ENCODE measurements at places on chromosomes 6 and 20. TPM values are rescaled to one million over a fixed set of nuclear protein-coding genes. Genes with fewer than 3 reads are reported as not detected.

DNA sequence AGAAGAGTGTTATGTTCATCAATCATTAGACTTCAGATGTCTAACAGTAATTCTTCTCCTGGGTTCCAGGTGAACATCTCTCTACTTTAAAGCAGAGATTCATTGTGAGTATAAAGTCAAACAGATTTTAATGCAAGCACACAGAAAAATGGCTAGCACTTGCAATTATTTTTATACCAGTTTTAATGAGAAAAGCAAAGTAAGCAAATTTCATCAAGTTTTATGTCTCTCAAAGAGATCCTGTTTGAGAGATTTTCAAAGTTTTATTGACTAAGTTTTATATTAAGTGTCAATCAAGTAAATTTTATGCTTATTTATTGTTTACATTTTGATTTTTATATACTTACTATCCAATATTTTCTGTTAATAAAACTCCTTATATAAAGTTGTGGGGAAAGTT, 1628.5 kb downstream of the HACE1 start:
- DNase-seq: no peak

DNA sequence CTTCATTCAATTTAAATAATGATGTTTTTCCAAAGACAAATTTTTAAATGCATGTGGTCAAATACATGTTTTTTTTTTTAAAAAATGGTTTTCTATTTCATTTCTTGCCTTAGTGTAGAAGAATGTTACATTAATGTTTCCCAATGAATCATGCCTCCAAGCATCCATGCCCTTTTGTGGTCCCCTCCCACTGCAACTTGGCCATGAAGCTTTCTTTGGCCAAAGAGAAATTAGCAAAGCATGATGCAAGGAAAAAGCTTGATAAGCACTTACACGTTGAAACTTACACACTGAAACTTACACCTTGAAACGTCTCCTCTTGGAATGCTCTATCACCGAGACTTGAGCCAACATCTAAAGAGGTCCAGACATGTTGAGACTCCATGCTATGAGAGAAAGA, 93.0 kb upstream of the ELOVL5 start:
- no peak for DNase-seq

The EMILIN3 gene
- polyA plus RNA-seq: 7.2 TPM

DNA sequence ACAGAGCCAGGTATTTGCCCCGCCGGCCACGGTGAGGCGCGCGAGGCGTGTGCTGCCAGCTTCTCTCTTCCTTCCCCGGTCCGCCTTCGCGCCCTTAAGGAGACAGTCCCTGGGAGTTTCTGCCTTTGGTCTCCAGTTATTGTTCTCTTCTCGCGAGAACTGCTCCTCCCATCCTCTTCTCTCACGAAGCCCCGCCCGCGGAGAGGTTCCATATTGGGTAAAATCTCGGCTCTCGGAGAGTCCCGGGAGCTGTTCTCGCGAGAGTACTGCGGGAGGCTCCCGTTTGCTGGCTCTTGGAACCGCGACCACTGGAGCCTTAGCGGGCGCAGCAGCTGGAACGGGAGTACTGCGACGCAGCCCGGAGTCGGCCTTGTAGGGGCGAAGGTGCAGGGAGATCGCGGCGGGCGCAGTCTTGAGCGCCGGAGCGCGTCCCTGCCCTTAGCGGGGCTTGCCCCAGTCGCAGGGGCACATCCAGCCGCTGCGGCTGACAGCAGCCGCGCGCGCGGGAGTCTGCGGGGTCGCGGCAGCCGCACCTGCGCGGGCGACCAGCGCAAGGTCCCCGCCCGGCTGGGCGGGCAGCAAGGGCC, at the start of gene MAPK14:
Gene MAPK14, plus strand, starts transcription at position 308 of the 587 bp plus-strand sequence. CDS start 350 bp downstream, outside the sequence.
- DNase-seq: peak; percentile 99

The COX7A2 gene
- 276 TPM for polyA plus RNA-seq

The CCDC170 gene
- polyA plus RNA-seq: 3.1 TPM

The C20orf144 gene
- 0.19 TPM for polyA plus RNA-seq

DNA sequence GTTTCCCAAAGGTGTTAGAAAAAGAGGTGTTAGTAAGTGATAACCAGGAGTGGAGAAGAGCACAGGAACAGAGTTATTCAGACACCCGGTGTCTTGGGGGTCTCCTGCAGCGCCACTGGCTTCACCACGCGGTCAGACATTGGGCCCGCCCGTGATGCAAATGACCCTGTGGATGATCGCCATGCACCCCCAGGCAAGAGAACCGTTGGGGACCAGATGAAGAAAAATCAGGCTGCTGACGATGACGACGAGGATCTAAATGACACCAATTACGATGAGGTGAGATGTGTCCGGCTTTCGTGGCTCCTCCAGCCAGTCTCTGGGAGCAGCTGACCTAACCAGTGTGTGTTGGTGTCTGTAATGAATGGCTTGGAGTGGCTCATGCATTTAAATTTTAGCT, 2.0 kb downstream of the PRPF6 start:
- DNase-seq: no peak

GRCh38 chr6:143410859-143411270, 39.6 kb downstream of the ADAT2 start:
- no peak for DNase-seq

GRCh38 chr6:85913001-85913400, 270.3 kb upstream of the SYNCRIP start:
- DNase-seq: no peak

- DNase-seq: peak; percentile 49
These were observed 5.5 kb downstream of the MDGA1 start for GRCh38 chr6:37691904-37692806.

The PDCD2 gene
- 87.1 TPM for polyA plus RNA-seq

DNA sequence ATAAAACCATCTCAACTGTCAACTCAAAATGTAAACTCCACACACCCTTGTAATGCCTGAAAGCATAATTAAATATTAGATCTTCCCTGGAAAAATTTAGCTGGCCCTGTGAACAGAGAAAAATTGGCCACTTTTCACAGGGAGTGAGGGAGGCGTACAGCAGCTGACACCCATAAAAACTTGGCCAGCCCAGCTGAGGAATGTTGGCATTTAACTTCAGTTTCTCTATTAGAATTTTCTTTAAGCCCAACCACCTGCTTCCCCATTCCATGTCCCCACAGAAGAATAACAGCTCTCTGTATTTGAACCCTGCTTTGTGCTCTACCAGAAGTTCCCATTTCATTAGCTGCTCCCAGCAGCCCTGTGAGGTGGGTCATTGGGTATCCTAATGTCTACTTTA, 41.0 kb downstream of the PKHD1 start:
- no peak for DNase-seq

DNA sequence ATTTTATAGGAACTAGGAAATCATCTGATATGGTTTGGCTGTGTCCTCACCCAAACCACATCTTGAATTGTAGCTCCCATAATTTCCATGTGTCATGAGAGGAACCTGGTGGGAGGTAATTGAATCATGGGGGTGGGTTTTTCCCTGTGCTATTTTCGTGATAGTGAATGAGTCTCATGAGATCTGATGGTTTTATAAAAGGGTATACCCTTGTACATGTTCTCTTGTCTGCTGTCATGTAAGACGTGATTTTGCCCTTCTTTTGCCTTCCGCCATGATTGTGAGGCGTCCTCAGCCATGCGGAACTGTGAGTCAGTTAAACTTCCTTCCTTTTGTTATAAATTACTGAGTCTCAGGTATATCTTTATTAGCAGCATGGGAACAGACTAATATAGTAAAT, 27.9 kb downstream of the EPM2A start:
- no peak for DNase-seq

GRCh38 chr6:162690158-162690557, 37.4 kb downstream of the PRKN start:
- no peak for DNase-seq

DNA sequence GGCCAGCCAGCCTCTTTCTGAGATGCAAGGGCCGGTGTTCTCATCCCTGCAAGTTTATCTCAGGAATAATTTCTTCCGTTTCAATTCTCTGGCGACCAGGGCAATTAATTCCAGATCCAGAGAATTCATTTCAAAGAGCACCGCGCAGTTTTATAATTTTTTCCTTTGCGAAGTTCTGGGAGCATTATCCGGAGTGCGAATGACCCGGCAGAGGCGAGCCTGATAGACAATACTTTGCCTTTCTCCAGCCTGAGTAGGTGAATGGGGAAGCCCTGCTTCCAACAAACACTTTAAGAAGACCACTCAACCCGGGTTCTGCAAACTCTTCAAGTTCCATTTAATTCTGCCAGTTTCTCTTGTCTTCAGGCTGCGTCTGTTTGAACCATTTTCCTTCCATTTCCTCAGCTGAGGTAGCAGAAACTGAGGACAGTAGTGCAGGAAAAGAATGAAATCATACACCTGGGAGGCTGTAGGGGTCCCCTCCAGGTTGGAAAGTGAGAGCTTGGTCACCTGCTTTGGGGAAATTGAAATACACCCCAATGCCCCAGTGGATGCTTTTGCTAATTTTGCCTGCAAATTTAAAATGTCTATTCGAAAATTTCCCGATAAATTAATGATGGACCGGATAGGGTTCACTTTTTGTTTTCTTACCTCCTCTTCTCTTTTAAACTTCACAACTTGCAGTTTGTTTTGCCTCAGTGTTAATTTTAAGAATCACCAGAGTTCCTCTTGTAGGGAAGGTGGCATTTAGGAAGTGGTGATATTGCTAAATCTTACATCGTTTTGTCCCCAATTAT, 1.1 kb downstream of the VGLL2 start:
- DNase-seq: no peak

DNA sequence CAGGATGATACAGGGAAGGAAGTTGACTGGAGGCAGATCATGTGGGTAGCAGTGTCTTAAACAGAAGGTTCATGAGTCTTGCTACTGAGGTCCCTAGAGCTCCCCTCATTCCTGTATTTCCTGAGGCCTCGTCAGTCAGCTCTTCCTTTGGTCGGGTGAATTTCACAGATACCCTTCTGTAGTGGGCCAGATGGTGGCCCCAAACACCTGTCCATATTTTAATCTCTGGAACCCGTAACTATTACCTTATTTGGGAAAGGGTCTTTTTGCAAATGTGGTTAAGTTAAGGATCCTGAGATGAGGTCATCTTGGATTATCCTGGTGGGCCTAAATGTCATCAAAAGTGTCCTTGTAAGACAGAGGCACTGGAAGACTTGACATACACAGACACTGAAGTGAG, 9.6 kb downstream of the KCNS1 start:
- DNase-seq: no peak

The TP53TG5 gene
- 0.79 TPM for polyA plus RNA-seq

DNA sequence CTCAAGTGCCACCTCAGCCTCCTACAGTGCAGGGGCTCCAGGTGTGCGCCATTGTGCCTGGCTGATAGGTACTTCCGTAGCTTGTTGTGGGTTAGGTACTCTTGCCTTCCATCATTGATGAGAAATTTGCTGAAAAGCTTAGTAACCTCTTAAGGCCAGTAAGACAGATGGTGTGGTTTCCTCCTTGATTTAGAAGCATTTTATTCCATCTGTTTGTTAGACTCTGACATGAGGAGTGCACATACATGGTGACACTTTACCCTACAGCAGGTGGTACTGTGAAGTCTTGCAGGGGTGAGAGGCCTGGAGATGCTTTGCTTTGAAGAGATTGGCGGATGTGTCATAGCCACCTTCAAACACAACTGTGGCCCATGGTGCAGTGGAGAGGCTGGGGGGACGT, 14.8 kb upstream of the MTG2 start:
- no peak for DNase-seq

The HUS1B gene
- polyA plus RNA-seq: not detected

DNA sequence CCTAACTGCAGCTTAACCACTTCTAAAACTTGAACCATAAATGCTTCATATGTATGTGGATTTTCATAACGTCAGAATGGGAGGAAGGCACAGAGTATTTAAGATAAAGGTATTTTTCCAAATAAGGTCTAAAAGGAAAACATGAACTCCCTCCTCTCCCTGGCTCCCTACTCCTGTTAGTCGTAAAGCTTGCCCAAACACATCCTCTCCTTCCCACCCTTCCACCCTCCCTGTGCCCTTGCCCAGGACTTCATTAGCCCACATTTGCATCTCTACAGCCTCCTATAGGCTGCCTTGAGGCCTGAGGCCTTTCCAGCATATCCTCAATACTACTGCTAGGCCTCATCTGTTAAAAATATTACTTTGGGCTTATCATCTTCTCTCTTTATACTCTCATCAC, 17.1 kb upstream of the SMIM13 start:
- DNase-seq: no peak

DNA sequence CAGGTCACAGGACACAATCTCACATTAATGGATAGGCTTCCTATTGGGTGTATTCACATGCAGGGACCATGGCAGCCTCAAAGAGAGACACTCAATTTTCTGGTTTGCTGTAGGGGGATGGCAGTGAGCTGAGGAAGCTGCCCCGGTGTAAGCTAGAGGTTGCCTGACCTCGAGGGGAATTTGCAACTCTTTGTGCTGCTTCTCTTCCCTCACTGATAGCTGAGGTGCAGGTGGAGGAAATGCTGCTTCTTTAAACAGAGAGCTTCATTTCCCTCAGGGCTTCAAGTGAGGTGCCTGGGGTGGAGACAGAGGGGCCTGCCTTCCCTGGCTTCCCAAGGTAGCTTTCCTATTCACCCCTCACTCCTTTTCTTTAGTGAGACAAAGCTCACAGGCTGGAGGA, 151.9 kb downstream of the CD83 start:
- DNase-seq: no peak

GRCh38 chr20:5528261-5528660, 211.5 kb upstream of the PROKR2 start:
- no peak for DNase-seq

DNA sequence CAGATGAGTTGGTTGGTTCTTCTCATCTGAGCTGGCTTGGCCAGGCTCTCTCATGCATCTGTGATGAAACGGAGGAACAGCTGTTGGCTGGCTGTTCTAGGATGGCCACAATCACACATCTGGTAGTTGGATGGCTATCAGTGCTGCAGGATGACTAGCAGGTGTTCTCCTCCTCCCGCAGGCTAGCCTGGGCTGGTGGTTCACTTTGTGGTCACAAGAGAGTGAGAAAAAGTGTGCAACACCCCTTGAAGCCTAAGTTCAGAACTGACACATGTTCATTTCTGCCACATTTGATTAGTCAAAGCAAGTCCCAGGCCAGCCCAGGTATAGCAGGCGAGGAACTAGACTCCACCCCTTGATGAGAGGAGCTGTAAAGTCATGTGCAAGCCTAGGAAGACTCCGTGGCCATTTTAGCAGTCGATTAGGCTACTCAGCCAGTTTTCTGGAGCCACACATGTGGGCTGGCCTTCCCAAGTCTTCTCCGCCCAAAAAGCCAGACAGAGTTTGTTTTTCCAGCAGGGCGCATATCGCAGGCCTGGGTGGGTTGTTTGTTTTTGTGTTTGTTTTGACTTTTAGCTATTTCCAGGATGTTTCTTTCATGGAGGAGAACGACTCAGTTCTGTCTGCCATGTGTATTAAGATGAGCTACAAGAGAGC, 120.8 kb downstream of the ISM1 start:
- no peak for DNase-seq

The SIGLEC1 gene
- polyA plus RNA-seq: 0.72 TPM

The FGD2 gene
- 1.5 TPM for polyA plus RNA-seq

The KIF25 gene
- polyA plus RNA-seq: 0.50 TPM

GRCh38 chr6:3421791-3422434, 34.9 kb downstream of the SLC22A23 start:
- DNase-seq: no peak

The SNTA1 gene
- 9.6 TPM for polyA plus RNA-seq

- no peak for DNase-seq
These were observed 12.1 kb upstream of the TAGAP start for GRCh38 chr6:159056899-159057298.

GRCh38 chr6:15405129-15406068, 159.5 kb downstream of the JARID2 start:
- no peak for DNase-seq

The SIRPG gene
- not detected for polyA plus RNA-seq

- DNase-seq: peak; percentile 41
These were observed 38.5 kb upstream of the AHI1 start for GRCh38 chr6:135535989-135536414.

The HMGCLL1 gene
- 2.5 TPM for polyA plus RNA-seq

- DNase-seq: no peak
These were observed 538.9 kb downstream of the UTRN start for GRCh38 chr6:144824018-144824417.

- DNase-seq: no peak
These were observed 362.0 kb downstream of the CENPW start for GRCh38 chr6:126701676-126702560.

All from right renal cortex interstitium (tissue), 3 donors.